ENCODE measurements at places on chromosomes 6 and 20.

DNA sequence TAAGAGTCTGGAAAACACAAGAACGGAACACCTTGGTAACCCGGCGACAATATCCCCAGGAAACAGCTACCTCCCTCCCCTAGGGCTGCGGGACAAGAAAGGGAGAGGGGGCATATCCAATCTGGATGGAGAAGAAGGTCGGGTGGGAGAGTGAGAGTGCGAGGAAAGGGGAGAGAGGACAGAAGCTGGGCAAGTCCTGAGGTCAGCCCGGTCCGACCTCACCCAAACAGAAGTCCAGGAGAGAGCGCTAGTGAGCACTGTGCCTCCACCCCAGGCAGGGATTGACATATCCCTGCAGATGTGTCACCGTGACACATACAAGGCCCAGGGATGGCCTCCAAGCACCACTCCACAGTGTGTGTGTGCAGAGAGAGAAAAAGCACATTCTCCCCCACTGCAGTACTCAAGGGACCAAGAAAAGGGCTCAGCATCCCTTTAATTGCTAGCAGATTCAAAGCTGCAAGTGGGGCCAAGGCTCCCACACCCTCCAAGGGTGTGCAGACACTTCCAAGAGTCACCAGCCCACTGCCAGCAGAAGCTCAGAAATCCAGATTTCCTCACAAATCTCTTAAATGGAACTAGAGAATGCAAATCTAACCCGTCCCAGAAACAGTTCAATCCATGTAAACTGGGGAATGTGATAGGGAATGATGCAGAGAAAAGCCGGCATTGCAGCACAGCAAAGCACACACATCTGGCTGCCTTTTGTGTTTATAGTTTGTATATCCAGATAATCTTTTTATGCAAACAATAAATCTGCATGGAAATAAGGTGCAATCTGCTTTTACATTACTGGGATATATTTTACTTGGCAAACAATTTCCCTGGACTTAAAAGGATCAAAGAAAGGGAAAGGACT, 3.1 kb downstream of the PXDC1 start:
- H3K4me3 ChIP-seq, result no peak overlapping the region
- no peaks in the 10 kb centered on the region for H3K27me3 ChIP-seq
- peaks cover 3% of the 10 kb centered on the region for H3K4me1 ChIP-seq
- no peak overlapping the region for H3K27ac ChIP-seq
- H3K36me3 ChIP-seq, result no peaks in the 10 kb centered on the region
- DNase-seq, result peak; percentile 50

DNA sequence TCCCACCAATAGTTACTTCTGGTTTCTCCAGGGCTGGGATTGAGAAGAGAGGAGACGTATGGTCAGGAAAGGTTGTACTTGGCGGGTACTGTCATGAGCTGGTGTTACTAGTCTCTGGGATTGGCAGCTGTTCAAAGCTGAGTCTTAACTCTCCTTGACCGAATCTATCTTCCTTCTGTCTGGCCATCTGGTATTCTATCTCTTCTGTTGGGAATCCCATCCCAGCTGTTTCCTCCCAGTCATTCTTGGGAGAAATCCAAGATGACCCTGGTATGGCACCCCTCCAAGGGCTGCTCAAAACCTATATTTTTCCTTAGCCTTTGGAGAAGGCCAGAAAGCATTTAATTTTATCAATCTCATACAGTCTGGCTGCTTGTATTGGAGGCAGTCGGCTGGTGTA, 287.0 kb upstream of the CHD6 start:
- no peak overlapping the region for H3K27ac ChIP-seq
- H3K36me3 ChIP-seq, result no peaks in the 10 kb centered on the region
- no peak overlapping the region for H3K4me3 ChIP-seq

GRCh38 chr20:52761867-52762266, 210.3 kb upstream of the TSHZ2 start:
- H3K27me3 ChIP-seq, result no peaks in the 10 kb centered on the region
- no peak overlapping the region for H3K27ac ChIP-seq
- H3K36me3 ChIP-seq, result no peaks in the 10 kb centered on the region
- DNase-seq, result no peak
- H3K4me3 ChIP-seq, result no peak overlapping the region
- no peaks in the 10 kb centered on the region for H3K4me1 ChIP-seq

DNA sequence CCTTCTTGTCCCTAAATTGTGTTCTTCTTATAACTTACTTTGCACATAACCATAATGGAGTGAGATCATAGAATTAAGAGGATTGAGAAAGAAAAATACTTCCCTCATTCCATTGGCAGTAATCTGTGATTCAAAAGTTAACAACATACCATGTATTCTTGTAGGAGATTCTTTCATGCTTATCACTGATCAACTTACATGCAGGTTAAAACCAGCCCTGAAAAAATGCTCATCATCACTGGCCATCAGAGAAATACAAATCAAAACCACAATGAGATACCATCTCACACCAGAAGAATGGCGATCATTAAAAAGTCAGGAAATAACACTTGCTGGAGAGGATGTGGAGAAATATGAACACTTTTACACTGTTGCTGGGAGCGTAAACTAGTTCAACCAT, 36.5 kb upstream of the GFRAL start:
- DNase-seq, result no peak
- no peaks in the 10 kb centered on the region for H3K36me3 ChIP-seq
- H3K27ac ChIP-seq, result no peak overlapping the region
- H3K4me1 ChIP-seq, result no peaks in the 10 kb centered on the region
- H3K27me3 ChIP-seq, result no peaks in the 10 kb centered on the region

DNA sequence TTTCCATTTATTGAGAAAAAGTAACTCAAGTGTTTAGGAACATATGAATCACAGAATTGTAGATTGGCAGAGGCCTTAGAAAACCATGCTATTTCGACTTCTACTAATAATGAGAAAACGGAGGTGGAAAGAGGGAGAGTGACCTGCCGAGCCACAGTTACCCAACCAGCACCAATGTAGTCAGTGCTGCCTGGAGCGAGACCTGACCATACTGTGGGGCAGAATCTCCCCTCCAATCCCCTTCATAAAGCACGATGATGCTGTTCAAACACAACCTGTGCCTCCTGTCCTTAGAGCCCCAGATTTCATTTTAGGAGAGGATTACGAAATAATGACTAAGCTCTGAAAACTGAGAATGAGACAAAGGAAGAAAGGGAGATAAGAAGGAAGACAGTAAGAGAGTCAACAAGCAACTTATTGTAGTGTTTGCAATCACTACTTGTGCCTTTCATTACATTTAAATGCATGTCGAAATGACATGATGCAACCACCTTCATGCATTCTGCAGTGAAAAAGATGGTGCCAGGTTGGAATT, 70.6 kb downstream of the ATXN1 start:
- no peak overlapping the region for H3K27ac ChIP-seq
- H3K36me3 ChIP-seq, result no peaks in the 10 kb centered on the region
- H3K4me1 ChIP-seq, result peaks cover 1% of the 10 kb centered on the region
- H3K27me3 ChIP-seq, result no peaks in the 10 kb centered on the region

GRCh38 chr20:10585308-10585707, 88.5 kb downstream of the JAG1 start:
- H3K4me1 ChIP-seq, result no peaks in the 10 kb centered on the region
- no peaks in the 10 kb centered on the region for H3K27me3 ChIP-seq
- no peak for DNase-seq

- H3K4me3 ChIP-seq, result no peak overlapping the region
- no peak overlapping the region for H3K27ac ChIP-seq
- H3K36me3 ChIP-seq, result no peaks in the 10 kb centered on the region
- peaks cover 3% of the 10 kb centered on the region for H3K4me1 ChIP-seq
- H3K27me3 ChIP-seq, result peaks cover 3% of the 10 kb centered on the region
Measured at GRCh38 chr6:166168616-166169548, 1.2 kb upstream of the TBXT start.

- no peaks in the 10 kb centered on the region for H3K4me1 ChIP-seq
- H3K27ac ChIP-seq, result no peak overlapping the region
- no peak overlapping the region for H3K4me3 ChIP-seq
Measured at GRCh38 chr20:64159286-64159680, 5.0 kb upstream of the MYT1 start.

DNA sequence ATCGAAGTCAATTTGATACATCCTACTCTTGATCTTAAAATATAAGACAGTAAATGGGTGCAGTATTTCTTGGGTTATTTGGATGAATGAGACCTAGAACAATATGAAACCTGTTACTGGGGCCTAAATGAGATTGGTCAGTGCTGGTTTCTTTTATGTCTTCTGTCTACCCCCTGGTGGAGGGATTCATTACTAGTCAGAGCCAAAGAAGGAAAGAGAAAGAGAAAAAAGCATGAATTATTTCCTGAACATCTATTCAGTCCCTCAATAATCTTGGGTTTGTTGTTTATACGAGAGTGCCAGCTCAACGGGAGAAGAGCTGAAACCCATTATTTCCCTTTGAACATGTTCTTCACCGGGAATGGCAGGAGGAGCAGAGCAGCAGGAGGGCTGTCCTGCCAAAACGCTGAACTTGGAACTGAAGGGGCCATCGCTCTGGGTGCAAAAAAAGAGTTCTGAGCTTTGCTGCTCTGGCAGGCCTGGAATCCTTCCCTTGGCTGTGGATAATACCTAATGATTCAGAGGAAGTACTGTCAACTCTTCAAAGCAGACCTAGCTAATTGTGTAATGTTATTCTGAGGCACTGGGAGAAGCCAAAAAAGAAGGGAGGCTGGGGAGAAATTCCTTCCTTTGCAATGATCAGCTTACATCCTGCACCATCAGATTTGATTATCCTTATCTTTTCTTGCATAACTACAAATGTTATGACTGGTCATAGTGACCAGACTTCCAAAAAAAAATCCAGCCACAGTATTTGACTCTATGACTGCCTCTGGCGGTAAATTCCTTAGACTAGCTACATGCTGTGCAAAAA, 72.0 kb downstream of the BLOC1S5 start:
- no peaks in the 10 kb centered on the region for H3K36me3 ChIP-seq
- peak; percentile 40 for DNase-seq
- peaks cover 3% of the 10 kb centered on the region for H3K4me1 ChIP-seq
- H3K27me3 ChIP-seq, result no peaks in the 10 kb centered on the region
- no peak overlapping the region for H3K27ac ChIP-seq

GRCh38 chr6:37680668-37681067, 17.0 kb downstream of the MDGA1 start:
- no peak overlapping the region for H3K27ac ChIP-seq
- H3K4me1 ChIP-seq, result no peaks in the 10 kb centered on the region
- H3K27me3 ChIP-seq, result no peaks in the 10 kb centered on the region

GRCh38 chr6:112279031-112279935, 24.9 kb upstream of the LAMA4 start:
- H3K27me3 ChIP-seq, result no peaks in the 10 kb centered on the region
- peaks cover 8% of the 10 kb centered on the region for H3K4me1 ChIP-seq
- H3K27ac ChIP-seq, result no peak overlapping the region
- H3K36me3 ChIP-seq, result no peaks in the 10 kb centered on the region
- H3K4me3 ChIP-seq, result no peak overlapping the region

DNA sequence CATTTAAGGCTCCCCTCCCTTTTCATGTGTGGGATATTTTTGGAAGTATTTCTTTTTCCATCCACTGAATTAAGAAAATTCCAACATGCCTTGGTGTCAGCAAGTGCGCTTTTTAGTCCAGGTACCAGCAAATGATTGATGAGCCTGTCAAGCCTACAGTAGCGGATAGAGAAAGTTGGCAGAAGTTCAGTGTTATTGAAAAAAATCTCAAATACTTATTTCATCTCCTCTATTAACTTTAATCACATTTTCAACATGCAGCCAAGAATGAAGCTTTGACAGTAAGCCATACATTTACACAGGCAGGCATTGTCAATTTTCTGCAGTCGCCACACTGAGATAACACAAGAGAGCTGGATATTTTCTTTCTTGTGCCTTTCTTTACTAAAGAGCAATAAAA, 50.4 kb downstream of the BLOC1S5 start:
- H3K4me1 ChIP-seq, result peaks cover 1% of the 10 kb centered on the region
- no peaks in the 10 kb centered on the region for H3K27me3 ChIP-seq
- H3K27ac ChIP-seq, result no peak overlapping the region
- no peak for DNase-seq

DNA sequence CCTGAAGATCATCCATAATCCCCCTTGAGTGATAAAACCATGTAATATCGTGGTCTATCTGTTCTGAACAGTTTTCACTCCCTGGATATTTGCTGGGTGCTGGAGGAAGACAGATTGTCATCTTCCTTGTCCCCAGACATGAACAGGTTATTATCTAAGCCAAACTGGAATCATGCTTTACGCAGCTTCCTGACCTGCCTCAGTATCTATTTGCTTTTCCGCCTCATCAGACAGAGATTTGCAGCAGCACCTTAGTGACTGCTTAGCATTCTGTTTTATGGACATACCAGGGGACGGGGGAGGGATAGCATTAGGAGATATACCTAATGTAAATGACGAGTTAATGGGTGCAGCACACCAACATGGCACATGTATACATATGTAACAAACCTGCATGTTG, 124.6 kb downstream of the SLC23A2 start:
- no peak for DNase-seq
- H3K27me3 ChIP-seq, result no peaks in the 10 kb centered on the region
- no peaks in the 10 kb centered on the region for H3K4me1 ChIP-seq
- H3K4me3 ChIP-seq, result no peak overlapping the region

DNA sequence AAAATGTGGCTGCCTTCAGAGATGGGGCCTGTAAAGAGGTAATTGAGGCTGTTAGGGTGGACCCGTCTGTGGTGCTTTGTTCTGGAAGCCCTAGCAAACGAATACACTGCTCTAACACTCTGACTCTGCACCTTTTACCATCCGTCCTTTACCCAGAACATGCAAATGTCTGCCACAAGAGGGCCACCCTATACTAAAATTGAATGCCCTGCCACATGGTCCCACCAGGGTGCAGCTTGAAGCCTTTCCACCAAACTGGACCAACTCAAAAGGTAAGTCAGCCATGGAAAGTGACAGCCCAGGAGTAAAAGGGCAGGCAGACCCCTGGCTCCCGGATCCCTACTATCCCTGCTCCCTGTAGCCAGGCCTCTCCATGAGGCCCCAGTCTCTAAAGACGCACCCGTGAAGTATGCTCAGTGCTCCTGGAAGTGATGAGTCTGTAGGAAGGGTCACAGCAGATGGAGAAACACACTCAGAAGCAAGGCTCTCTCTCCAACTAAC, 5.8 kb upstream of the BFSP1 start:
- no peaks in the 10 kb centered on the region for H3K4me1 ChIP-seq
- peak; percentile 65 for DNase-seq
- no peaks in the 10 kb centered on the region for H3K27me3 ChIP-seq
- H3K36me3 ChIP-seq, result no peaks in the 10 kb centered on the region

GRCh38 chr20:44911264-44911921, 1.5 kb downstream of the PABPC1L start:
- no peak overlapping the region for H3K27ac ChIP-seq
- DNase-seq, result no peak
- H3K36me3 ChIP-seq, result no peaks in the 10 kb centered on the region
- no peaks in the 10 kb centered on the region for H3K27me3 ChIP-seq
- no peaks in the 10 kb centered on the region for H3K4me1 ChIP-seq
- H3K4me3 ChIP-seq, result no peak overlapping the region

GRCh38 chr6:42940493-42941045, 11.3 kb downstream of the CNPY3 start:
- no peaks in the 10 kb centered on the region for H3K27me3 ChIP-seq
- no peaks in the 10 kb centered on the region for H3K4me1 ChIP-seq
- no peak overlapping the region for H3K4me3 ChIP-seq

DNA sequence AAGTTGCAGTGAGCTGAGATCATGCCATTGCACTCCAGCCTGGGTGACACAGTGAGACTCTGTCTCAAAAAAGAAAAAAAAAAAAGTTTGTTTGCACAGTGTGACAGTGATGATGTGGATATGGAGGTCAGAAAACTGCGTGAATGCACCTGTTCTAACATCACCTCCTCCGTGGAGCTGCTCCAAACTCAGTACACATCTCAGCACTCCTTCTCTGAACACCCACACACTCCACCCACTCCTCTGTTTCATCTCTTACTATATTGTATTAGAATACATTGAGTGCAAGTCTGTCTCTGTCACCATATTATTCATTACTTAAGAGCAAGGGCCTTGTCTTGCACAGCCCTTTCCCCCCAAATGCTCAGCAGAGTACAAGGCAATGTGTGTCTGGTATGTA, 51.5 kb upstream of the ENPP4 start:
- H3K27ac ChIP-seq, result no peak overlapping the region
- H3K27me3 ChIP-seq, result no peaks in the 10 kb centered on the region
- no peaks in the 10 kb centered on the region for H3K36me3 ChIP-seq
- DNase-seq, result no peak

Data from ovary (tissue), 10 donors.